Upper lobe of left lung (tissue), 6 donors: ENCODE measurements at places on chromosomes 13 and 19. TPM values are rescaled to one million over a fixed set of nuclear protein-coding genes. Genes with fewer than 3 reads are reported as not detected.

GRCh38 chr19:11373885-11374432, 507 bp upstream of the SWSAP1 start:
- no peaks in the 10 kb centered on the region for H3K27me3 ChIP-seq
- peak overlapping the region; percentile 67 for H3K4me3 ChIP-seq
- DNase-seq: no peak
- H3K4me1 ChIP-seq: peaks cover 38% of the 10 kb centered on the region
- H3K36me3 ChIP-seq: no peaks in the 10 kb centered on the region

- no peaks in the 10 kb centered on the region for H3K36me3 ChIP-seq
- no peaks in the 10 kb centered on the region for H3K4me1 ChIP-seq
- DNase-seq: no peak
- H3K27ac ChIP-seq: no peak overlapping the region
Observed at GRCh38 chr13:58823701-58824100, 1192.2 kb downstream of the PCDH17 start.

GRCh38 chr19:51889934-51890333, 2.2 kb upstream of the ZNF577 start:
- no peak overlapping the region for H3K27ac ChIP-seq
- peaks cover 62% of the 10 kb centered on the region for H3K36me3 ChIP-seq
- no peak for DNase-seq
- no peaks in the 10 kb centered on the region for H3K27me3 ChIP-seq
- H3K4me1 ChIP-seq: no peaks in the 10 kb centered on the region

DNA sequence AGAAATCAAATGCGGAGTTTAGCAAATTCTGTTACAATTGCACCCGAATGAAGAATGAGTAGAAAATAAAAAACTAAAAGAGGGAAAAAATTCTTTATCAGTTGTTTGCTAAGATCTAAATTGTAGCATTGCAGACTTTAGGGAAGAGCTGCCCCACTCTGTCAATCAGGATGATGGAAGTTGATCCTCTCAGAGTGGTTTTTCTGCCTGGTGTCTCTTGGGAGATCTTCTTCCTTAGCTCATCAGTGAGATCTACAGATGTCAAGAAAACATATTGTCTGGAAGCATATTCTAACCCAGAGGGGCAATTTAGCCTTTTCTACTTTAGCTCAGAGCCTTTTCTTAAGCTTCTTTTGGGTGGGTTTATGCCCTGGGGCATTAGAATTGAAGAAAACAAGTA, 223.2 kb upstream of the PCDH17 start:
- H3K4me1 ChIP-seq: no peaks in the 10 kb centered on the region
- no peak overlapping the region for H3K4me3 ChIP-seq
- no peak for DNase-seq

DNA sequence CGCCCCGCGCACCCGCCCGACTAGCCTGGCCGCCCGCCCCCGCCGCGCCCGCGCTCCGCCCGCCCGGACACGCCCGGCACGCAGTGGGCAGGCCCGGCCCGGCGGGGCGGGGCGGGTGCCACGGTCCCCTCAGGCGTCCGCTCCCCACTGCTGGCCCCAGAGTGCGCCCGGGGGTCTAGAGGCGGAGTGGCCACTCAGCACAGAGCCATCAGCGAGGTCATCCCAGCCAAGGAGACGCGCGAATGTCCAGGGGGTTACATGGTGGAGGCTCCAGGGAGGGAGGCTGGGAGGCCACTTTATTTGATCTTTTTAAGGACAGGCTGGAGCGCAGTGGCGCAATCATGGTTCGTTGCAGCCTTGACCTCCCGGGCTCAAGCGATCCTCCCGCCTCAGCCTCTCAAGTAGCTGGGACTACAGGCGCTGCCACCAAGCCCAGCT, 236 bp upstream of the TINCR start:
- no peaks in the 10 kb centered on the region for H3K4me1 ChIP-seq
- H3K27me3 ChIP-seq: peaks cover 3% of the 10 kb centered on the region
- no peak for DNase-seq

DNA sequence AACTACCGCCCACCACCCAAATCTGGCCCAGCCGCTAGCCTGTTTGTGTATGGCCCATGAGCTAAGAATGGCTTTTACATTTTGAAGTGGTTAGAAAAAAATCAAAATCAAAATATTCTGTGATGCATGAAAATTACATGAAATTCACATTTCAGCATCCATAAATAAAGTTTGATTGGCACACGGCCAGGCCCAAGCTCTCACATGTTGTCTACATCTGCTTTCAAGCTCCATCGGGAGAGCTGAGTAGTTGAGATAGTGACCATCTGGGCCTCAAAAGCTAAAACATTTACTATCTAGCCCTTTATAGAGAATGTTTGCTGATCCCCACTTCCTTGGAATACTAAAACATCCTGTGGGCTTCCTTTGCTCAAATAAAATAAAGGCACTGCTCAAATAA, 14.5 kb downstream of the RFX2 start:
- no peak overlapping the region for H3K27ac ChIP-seq
- H3K36me3 ChIP-seq: no peaks in the 10 kb centered on the region
- DNase-seq: no peak
- peaks cover 25% of the 10 kb centered on the region for H3K4me1 ChIP-seq

Gene SLAIN1
- total RNA-seq: 29.2 TPM

Gene ZNF492
- total RNA-seq: 0.15 TPM

DNA sequence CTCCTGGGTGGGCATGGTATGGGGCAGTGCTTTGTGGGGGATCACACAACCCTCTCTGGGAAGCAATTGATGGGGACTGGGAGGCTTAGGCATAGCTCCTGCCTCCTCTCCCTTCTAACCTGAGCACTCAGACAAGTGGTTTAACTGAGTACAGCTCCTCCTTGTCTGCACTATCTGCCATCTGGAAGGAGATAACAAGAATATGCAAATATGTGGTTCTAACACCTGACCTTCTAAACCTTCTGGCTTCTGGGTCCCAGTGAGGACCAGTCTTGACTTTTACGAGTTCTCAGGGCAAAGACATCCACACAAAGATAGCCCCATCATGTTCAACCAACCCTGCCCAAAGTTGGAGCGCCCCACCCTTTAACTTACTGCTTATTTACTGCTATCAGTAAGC, 381.0 kb upstream of the TSHZ3 start:
- no peaks in the 10 kb centered on the region for H3K36me3 ChIP-seq
- no peak for DNase-seq
- no peak overlapping the region for H3K4me3 ChIP-seq
- no peak overlapping the region for H3K27ac ChIP-seq
- H3K4me1 ChIP-seq: no peaks in the 10 kb centered on the region

DNA sequence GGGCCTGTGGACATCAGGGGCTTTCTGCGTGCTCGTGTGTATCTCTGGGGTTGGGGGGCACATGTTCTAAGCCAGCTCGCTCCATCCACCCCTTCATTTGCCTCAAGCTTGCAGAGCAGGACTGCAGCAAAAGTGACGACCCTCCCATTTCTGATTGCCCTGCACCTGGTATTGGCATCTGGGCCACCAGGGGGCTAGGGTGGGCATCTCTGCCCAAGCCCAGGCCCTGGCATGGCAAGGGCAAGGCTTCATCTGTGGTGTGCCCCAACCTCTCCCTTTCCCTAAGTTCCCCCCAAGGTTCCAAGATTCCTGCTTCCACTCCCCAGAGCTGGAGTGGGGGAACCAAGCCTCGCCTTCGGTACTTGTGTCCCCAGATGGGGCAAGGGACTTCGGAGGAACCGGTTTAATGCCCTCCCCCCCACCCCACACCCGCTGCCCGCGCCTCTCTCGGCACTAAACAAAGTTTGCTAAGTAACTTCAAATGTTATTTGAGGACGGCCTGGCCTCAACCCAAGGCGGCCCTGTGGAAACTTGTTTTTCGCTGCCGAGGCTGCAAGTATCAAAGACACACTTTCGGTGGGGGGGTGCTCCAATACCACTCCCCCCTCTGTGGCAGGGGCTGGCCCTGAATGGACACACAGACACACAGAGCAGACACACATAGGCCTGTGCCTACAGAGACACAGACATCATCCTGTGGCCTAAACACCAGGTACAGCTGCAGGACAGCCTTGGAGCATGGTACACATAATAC, 12.2 kb downstream of the NFIX start:
- H3K4me3 ChIP-seq: no peak overlapping the region
- no peaks in the 10 kb centered on the region for H3K27me3 ChIP-seq
- H3K36me3 ChIP-seq: no peaks in the 10 kb centered on the region
- DNase-seq: peak; percentile 89
- H3K27ac ChIP-seq: peak overlapping the region; percentile 91

- no peak overlapping the region for H3K4me3 ChIP-seq
- DNase-seq: no peak
- no peaks in the 10 kb centered on the region for H3K36me3 ChIP-seq
- no peaks in the 10 kb centered on the region for H3K27me3 ChIP-seq
Observed at GRCh38 chr13:68929075-68929745, 1178.4 kb upstream of the ATXN8OS start.

DNA sequence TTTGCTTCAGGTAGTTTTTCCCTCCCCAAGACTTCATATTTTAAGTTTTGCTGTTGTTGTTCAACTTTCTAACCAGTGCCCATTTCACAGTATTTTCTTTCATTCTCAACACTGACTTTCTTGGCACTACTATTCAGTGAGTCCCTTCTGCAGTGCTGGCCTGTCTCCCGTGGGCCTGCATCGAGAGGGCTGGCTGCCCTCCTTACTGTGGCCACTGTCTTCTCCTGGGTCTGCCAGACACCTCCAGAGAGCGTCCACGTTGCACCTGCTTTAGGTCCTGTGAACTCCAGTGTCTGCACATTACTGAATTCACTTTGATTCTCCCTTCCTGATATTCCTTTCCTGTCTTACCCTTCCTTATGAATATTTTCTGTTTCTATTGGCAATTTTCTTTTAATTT, 27.3 kb downstream of the COL4A1 start:
- H3K4me1 ChIP-seq: peaks cover 4% of the 10 kb centered on the region
- no peak overlapping the region for H3K27ac ChIP-seq
- H3K27me3 ChIP-seq: no peaks in the 10 kb centered on the region
- no peak overlapping the region for H3K4me3 ChIP-seq
